ENCODE measurements at places on chromosomes 1 and 21.

DNA sequence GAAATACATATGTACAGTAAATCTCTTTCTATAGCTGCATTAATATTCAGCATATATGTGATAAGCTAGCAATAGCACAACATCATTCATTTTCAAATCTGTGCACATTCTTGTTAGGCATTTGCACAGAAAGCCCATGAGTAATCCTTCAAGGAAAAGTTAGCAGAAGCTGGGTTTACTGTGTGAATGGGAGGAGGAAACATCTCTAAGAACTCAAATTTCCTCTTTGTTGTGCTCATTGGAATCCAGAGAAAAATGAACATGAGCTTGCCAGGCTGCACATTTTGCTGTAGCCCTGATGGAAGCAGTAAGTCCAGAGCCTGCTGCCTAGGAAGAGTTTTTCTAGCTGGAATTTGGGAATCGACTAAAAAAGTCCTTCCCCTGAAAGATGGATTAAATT lies 214.2 kb upstream of the FOXD3 start:
- DNase-seq, result no peak

- DNase-seq, result no peak
These were observed 80.2 kb upstream of the GADD45A start for GRCh38 chr1:67604778-67605177.

DNA sequence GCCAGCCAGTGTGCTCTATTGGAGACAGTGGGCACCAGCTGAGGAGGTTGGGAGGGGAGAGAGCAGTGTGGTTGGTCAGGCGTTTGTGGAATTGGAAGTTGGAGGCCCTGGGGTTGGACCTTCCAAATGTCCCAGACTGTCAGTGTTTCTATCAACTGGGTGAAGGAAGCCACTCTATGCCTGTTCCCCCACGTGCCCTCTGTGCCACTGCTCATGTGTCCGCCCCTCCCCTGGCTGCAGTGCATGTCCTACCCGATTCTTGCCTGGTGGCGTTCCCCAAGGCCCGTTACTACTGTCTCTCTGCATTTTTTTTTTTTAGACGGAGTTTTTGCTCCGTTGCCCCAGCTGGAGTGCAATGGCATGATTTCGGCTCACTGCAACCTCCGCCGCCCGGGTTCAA lies 21.1 kb downstream of the ADORA1 start:
- no peak for DNase-seq

GRCh38 chr1:35120458-35121133 lies 41.4 kb downstream of the ZMYM1 start:
- DNase-seq, result no peak

GRCh38 chr1:7613106-7613850 lies 157.8 kb upstream of the VAMP3 start:
- no peak for DNase-seq

GRCh38 chr1:40384887-40385286 lies 11.4 kb downstream of the SMAP2 start:
- no peak for DNase-seq

GRCh38 chr1:80258659-80259058 lies 1252.1 kb upstream of the ADGRL4 start:
- no peak for DNase-seq

- DNase-seq, result no peak
These were observed 55.8 kb downstream of the SSBP3 start for GRCh38 chr1:54350360-54350759.

DNA sequence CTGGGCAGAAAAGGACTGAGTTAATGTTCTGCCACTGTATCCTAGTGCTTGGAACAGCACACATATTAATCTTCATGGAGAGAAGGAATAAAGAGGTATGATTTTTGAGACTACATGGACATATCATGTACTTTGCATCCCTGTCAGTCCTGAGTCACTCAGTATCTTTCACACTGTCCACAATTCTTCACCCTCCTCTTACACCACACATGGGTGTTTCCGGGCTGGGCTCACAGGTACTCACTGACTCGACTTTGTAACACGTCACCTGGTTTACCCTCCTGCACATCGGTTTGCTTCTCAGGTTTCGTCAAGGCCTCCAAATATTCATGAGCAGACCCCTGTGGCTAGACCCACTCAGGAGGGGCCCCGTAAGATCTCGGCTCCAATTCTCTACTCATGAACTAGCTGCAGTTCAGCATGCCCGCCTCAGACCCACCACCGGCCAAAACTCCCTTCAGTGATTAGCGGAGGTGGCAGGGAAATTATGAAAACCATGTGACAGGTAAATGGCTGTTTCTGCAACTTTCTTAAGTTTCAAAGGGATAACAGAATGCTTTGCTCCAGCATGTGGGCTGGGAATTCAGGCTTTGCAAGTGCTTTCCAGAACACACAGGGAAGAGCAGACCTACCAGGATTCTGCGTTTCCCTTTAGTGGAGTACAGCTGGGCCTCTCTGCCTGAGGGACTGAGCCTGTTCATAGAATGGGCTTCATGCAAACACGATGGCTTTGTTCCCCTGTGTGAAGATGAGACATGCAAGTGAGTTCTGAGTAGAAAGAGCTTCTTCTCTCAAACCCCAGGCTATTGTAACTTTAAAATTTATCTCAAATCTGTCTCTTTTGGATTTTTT lies 31.3 kb upstream of the TRABD2B start:
- DNase-seq, result no peak

GRCh38 chr1:212196355-212196754 lies 88.9 kb upstream of the PPP2R5A start:
- DNase-seq, result no peak

DNA sequence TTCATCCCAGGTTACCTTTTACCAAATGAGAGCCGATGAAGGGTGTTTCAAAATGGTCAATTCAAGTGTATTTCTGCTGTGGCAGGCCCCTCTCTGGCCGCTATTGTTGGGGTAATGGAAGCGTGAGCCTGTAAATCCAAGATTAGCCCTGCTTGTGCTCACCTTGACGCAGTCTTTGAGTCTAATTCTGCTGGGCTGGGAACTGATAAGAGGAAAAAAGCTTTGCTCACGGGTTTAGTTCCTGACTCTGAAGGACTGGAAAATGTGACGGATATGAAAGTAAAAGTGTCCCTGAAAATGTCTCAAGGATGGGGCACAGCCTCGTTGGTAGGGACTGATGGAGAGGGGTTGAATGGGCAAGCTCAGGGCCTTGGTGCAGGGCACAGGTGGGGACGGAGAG lies 125.9 kb upstream of the GALNT2 start:
- no peak for DNase-seq

GRCh38 chr1:228884615-228885566 lies 149.6 kb downstream of the RHOU start:
- DNase-seq, result no peak

- peak; percentile 81 for DNase-seq
These were observed 44.5 kb upstream of the PRRX1 start for GRCh38 chr1:170619241-170620028.

DNA sequence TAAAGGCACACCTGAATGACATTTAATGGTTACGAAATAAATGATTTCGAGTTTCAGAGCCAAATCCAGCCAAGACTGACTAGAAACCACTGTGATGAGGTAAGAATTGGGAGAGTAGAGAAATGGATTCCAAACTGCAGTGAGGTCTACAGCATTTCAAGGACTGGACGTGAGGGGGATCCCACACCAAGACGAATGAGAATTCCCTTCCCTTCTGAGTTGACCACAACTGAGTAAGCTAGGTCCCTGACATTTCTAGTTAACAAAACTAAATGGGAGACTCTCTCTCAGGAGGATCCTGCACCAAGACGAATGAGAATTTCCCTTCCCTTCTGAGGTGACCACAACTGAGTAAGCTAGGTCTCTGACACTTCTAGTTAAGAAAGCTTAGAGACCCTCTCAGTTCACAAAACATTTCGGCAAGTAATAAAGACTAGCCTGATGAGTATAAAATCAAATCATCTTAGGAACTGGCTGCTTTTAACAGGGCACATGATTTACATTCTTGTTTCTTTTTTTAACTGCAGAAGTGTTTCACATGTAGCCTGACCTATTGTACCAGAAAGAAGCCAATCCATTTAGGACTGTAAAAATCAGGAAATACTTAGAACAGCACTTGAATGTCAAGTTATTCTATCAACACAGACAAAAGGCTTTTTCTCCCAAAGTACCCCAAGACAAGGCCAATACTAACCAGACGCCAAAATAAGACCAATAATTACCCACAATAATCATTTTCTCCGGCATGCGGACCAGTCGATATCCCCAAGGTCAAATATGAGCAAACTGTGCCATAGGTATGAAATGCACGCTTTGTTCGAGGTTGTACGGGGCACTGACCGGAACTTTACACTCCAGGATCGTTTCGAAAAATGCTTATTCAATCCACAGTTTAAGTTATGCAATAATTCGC lies 1.4 kb upstream of the SPATA1 start:
- no peak for DNase-seq
